ENCODE measurements at places on chromosomes 2 and 18.

GRCh38 chr18:70672581-70672980, 383.7 kb downstream of the SOCS6 start:
- peak; percentile 25 for DNase-seq

DNA sequence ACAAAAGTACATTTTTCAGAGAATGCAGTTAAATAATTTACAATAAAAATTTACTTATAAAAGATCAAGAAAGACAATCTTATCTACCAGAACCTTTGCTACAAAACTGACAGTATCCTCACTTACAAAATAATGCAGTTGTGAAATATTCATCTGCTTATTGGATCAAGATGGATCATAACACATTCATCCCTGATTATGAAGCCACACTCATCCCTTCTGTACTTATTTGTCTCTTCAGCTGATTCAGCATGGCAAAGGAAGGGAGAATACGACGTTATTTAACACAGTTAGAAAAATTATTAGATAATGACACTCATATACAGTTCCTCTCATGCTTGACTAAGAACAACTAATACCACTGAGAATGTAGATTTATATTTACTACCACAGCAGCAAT, 46.4 kb downstream of the TCF4 start:
- DNase-seq = no peak

DNA sequence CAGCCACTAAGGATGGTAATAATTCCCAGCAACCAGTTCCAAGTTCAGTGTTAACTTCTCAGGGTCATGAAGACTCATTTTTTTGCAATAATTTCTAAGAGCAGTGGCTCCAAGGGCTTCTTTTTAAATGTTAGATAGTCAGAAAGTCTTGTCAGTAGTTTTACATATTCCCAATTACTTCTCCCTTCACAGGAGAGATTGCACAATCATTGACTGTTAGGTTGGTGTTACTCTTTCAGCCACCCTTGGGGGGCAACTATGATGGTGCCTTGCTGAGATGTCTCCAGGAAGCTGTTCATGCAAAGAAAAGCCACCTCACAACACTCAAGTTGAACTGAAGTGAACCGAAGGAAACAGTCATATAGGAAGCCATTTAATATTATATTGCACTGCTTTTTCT, 127.9 kb upstream of the DOCK10 start:
- DNase-seq = no peak

DNA sequence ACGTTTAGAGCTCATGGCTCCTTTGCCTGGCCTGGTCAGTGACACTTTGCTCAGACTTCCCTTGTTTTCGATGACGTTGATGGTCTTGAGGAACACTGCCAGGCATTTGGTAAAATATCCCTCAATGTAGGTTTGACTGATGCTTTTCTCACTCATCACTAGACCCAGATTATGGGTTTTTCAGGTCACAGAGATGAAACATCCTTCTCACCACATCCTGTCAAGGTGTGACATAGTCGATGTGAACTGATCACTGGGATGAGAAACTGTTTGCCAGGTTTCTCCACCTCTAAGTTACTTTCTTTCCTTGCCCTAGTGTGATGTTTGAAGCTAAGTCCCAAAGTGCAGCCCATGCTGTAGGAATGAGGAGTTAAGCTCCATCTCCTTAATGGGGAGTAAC, 81.5 kb downstream of the AFF3 start:
- no peak for DNase-seq

GRCh38 chr2:144780983-144781382, 261.1 kb upstream of the ZEB2 start:
- DNase-seq = no peak

- no peak for DNase-seq
These were observed 35.6 kb downstream of the VIT start for GRCh38 chr2:36731941-36732672.

DNA sequence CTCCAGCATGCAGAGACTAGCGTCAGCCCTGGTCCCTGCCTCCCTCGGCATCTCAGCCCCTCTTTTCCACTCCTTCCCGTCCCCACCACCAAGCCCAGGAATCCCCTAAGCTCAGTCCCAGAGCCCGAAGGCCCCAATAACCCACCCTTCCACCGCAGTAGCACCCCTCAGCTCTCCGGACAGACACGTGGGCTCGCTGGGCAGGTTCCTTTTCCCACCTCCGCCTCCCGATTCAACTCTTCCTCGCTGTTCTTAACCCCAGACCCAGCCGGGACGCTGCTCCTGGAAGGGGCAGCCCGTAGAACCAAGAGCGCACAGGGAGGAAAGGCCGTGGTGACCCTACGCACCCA, 1.4 kb downstream of the IHH start:
- no peak for DNase-seq

GRCh38 chr2:190655113-190655512, 6.2 kb downstream of the NAB1 start:
- no peak for DNase-seq
